Activated gamma-delta T cell treated with Interleukin-2 at 50 U/mL for 16 hours (primary cell): ENCODE measurements at places on chromosomes 1 and 21.

DNA sequence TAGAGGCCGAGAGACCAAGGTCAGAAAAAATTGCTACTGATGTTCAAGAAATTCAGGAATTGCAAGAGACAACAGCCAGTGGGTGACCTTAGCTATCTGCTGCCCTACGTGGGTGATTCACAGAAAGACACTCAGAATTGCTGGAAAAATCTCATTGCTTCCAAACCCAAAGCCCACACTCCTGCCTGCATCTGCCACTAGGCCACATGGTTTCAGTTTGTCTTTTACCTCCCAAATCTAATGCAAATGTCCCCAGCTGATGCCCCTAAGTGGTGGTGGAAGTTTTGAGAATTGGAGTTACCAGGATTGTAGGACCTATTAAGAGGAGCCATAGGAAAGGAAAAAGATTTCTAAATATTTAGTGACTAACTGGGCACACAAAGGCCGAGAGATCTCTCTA is 341.5 kb upstream of the CHRM3 start:
- DNase-seq = no peak

- DNase-seq = no peak
Measured at GRCh38 chr1:38244218-38244845, 197.7 kb upstream of the POU3F1 start.

DNA sequence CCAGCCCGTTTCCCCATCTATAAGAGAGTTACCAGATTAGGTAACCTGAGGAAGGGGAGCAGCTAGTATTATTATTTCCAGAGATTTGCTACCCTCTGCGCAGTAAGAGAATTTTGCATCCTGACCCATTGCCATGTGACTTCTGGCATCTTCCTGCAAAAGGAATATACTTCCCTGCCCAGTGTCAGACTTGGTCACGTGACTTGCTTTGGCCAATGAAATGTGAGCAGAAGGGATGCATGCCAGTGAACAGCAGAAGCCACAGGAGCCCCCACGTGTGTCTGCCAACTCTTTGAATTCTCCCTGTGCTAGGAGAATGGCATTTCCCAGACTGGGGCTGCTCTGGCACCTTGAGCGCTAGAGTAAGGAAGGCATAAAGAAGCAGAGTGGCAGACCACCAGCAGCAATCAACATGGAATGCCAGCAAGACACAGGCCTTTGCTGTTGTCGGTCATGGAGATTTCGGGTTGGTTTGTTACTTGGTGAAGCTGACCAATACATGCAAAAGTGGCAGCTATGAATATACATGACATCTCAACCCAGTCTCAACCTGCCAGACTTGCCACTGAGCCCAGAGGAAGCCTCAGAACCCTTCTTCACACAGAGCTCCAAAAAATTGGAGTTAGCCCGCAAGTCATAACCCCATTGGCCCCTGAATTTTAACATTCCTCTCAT is 26.4 kb upstream of the SDHB start:
- DNase-seq = no peak

DNA sequence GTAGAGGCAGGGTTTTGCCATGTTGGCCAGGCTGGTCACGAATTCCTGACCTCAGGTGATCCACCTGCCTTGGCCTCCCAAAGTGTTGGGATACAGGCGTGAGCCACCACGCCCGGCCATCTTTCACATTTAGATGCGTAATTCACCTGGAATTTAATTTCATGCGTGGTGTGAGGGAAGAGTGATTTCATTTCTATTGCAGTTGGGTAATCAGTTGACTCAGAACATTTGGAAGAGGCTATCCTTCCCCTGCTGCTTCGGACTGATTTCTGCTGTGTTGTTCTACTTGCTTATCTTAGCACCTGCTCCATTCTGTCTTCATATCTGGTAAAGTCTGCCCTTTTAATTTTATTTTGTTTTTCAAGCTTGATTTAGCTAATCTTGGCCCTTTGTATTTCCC is 19.1 kb downstream of the DIP2A start:
- no peak for DNase-seq

- no peak for DNase-seq
Measured at GRCh38 chr1:183097438-183098051, 74.3 kb downstream of the LAMC1 start.

- peak; percentile 89 for DNase-seq
Measured at GRCh38 chr1:224356685-224357625, at the start of gene CNIH4. CNIH4 (plus strand) TSS chr1:224356879; CDS start chr1:224356925, 46 bp downstream.

DNA sequence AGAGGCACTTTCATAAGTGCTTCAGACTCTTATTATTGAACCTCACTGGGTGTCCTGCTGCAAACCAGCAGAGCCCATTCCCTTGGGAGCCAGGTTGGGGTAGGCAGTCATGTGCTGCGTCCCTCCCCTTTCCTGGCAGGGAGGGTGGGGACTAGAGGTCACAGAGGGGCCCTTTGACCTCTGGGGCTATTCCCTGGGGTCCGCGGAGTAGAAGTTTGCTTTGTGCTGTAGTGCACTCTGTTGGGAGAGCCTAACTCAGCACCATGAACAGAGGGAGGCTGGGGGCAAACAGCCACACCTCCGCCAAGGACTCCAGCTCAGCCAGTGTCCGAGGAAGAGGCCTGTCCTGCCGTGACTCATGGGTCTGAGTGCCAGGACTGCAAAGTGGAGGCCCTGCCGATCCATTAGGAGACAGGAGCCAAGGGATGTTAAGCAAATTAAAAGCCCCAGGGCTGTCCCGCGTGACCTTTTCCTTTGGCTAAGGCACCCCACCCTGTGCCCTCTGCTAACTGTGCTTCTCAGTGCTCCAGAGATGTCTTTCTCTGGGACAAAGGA is 3.0 kb upstream of the IGSF21 start:
- DNase-seq = no peak

DNA sequence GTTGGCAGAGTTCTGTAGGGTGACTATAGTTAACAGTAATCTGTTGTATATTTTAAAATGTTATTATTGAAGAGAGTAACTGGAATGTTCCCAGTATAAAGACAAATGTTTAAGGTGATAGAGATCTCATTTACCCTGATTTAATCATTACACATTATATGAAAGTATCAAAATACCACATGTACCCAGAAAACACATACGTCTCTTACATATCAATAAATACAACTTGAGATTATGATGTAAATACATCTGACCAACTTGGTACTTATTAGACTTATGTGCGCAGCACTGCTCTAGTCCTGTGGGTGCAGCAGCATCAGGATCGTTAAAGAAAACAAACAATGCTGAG is 670 bp upstream of the PARK7 start:
- no peak for DNase-seq

DNA sequence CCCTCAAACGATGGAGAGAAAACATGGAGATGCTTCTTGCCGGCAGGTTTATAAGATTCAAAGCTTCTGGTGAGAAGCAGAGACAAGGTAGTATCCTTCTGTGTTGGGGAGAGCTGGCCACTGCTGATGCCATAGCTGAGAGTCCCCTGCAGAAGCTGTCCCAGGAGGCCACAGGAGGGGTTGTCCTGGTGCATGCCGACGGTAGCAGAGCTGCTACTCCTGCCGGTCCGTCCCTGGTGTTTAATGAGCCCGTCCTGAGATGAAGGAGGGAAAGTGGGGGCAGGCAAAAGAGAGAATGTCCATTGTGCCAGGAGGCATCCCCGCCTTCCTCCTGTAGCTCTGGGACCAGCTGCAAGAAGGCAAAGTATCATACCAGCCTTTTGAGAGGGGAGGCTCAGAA is 10.4 kb upstream of the C2CD2 start:
- DNase-seq = no peak

DNA sequence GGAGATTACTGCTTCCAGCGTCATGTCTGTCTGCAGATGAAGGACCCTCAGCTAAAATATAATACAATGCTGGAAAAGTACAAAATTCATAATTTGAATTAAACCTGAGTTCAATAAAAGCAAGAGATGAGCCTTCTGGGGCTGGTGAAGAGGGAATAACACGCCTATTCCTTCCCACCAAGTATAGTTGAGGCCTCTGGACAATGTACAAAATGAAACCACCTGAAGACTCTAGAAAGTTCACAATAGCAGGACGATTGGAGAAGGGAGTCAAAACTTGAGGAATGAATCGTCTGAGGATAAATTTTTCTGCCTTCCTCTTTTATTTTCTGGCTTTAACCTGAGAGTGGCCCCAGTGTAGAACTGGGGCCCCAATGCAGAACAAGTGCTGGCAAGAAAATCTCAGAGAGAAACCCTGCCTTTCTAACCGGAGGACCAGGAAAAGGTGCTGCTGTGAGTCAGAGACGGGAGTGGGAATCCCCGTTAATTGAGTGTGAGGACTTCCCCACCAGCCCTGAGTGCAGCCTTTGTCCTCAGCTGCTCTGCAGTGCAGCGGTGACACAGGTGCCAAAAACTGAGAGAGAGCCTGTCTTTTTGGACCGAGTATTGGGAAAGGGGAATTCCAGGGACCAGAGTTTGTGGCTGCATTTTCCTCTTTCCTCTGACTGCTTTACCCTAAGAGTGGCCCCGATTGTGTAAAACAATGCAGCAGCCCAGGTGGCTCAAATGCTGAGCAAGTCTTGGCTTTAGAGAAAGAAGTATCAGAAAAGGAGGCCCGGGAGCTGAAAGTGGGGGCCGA is 264.9 kb downstream of the DYRK1A start:
- DNase-seq = no peak

GRCh38 chr1:110069404-110070281 is 829 bp downstream of the ALX3 start:
- no peak for DNase-seq

GRCh38 chr1:180603850-180604226 is 28.0 kb upstream of the XPR1 start:
- DNase-seq = no peak

GRCh38 chr1:1146026-1146425 is 27.7 kb upstream of the TTLL10 start:
- no peak for DNase-seq

- no peak for DNase-seq
Measured at GRCh38 chr1:12771186-12771585, 2.4 kb upstream of the PRAMEF12 start.

DNA sequence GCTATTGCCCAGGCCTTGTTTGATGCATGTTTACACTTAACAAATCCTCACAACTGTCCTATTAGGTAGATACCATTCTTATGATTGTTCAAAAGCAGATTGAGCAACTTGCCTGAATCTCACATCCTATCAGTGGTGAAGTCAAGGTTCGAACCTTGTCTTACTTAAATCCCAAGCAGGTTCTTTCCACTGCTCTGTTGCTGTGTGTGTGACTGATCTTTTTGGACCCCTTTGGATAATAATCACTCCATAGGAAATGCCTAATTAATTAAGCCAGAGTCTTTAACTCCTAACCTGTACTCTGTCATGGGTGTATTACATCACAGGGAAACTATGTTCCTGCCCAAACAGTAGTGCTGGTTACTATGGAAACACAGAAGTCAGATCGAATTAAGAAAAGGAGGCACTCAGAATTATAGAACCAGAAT is 84.2 kb downstream of the SPATA46 start:
- no peak for DNase-seq

- DNase-seq = no peak
Measured at GRCh38 chr1:99292886-99293285, 28.6 kb downstream of the PLPPR4 start.

- no peak for DNase-seq
Measured at GRCh38 chr21:31064803-31065202, 26.5 kb upstream of the KRTAP19-8 start.

DNA sequence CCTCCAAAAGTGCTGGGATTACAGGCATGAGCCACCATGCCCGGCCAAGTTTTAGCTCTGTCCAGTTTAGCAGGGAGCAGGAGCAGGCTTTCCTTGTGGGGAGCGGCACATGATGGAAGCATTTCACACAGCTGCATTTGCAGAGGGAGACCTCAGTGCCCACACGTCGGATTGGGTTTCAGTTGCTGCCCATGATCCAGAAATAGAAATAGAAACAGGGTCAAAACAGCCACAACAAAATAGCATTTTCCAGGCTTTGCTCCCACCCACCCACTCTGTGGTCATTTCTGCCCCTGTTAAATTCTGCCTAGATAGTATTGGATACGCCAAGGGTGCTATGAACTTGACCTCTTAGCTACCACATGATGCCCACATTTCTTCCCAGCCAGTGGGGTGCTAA is 128.4 kb downstream of the CNIH3 start:
- no peak for DNase-seq

DNA sequence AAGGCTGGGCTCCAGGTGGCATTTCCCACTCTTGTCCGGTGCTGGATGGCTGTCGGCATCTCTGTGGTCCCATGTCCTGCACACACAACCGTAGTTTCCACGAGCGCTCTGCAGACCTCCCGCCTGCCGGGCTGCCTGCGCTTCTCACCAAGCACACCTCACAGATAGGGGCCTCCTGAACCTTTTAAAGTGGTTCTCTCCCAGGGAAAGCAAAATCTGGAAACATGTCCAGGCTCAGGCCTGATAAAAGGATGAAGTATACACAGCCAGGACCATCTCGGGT is 46.2 kb downstream of the CAPN9 start:
- DNase-seq = no peak

DNA sequence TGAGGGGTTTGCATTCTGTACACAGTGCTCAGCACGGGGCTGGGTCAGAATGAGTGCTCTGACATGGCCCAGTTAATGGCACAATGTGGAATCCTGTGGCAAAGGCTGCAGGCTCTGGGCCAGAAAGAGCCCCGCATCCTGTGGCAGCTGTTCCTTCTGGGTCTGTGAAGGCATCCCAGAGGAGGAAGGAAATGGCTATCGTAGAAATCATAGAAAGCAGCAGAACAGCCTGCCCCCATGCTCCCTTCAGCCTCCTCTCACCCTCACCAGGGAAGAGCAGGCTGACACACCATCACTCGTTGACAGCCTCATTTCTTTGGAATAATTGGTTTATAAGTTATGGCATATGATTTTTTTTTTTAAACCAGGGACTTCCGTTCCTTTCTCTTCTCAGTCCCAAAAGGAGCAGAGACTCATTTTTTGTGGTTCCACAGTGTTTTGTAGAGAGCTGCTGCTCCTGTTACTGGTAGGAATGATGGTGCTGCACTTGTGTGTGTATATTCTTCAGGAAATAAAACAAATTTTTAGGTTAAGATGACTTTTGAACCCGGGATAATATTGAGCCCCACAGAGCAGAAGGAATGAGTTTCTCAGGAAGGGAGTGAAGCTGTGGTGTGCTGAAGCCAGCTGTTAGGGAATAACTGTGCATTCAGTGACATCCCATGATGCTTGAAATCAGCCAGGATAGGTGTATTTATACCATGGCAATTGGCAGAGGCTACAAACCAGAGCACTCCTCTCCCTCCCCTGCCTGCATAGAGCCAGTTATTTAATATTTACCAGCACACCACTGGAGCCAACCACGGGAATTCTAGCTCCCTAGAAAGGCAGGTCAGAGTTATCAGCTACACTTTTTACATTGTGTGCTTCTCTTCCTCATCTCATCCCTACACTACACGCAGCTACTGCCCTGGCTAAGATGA is 32.0 kb downstream of the PLXNA2 start:
- DNase-seq = no peak

- no peak for DNase-seq
Measured at GRCh38 chr1:7519861-7520395, 251.2 kb upstream of the VAMP3 start.
